ENCODE measurements at places on chromosomes 11 and 22.

DNA sequence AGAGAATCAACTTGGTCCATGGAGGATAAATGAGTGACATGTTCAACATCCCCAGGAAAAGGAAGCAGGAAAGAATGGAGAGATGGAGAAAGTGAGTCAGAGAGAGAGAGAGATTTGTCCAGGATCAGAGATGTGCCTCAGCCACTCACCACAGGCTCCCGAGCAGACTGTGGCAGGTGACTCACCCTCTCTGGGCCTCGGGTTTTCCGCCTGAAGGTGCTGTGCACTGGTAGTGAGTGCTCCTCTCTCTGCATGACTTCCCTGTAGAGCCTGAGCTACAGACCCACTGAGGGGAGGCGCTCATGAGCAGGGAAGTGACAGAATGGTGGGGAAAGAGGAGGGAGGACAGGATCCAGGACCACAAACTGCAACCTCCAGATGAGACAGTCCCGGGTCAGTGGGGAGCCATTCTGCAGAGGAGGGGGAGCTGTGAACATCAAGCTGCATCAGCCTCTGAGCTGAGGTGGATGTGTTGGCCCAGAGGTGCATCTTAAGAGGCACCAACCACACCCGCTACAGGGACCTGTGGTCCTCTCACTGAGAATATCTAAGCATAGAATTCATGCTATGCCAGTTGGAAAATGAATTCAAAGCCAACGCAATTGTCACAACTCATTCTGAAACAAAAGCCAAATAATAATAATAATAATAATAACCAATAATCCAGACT is 433.4 kb downstream of the BRD1 start:
- no peak overlapping the region for H3K4me3 ChIP-seq
- no peaks in the 10 kb centered on the region for H3K36me3 ChIP-seq
- no peak overlapping the region for H3K27ac ChIP-seq
- H3K4me1 ChIP-seq: no peaks in the 10 kb centered on the region
- peak; percentile 41 for DNase-seq

DNA sequence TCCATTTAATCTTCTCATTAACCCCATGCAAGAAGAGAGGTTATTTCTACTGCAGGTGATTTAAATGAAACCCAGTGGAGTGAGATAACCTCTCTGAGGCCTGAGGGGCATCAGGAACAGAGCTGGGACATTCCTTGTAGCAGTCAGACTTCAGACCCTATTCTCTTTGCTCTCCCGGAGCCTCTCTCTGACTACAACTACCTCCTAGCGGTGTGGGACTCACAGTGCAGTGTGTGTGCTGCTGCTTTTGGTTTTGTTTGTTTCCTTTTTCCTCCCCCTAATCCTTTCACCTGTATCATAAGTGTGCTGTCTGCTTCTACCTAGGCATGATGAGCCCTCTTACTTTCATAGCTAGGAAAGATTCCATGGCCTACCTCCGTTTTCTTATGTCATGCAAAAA is 769.6 kb downstream of the NTM start:
- H3K27me3 ChIP-seq: no peaks in the 10 kb centered on the region
- DNase-seq: no peak
- H3K27ac ChIP-seq: no peak overlapping the region
- no peak overlapping the region for H3K4me3 ChIP-seq
- H3K36me3 ChIP-seq: no peaks in the 10 kb centered on the region

GRCh38 chr22:24060375-24060788 is 49.3 kb downstream of the CABIN1 start:
- H3K27me3 ChIP-seq: no peaks in the 10 kb centered on the region
- DNase-seq: no peak
- H3K27ac ChIP-seq: peak overlapping the region; percentile 47
- H3K36me3 ChIP-seq: peaks cover 47% of the 10 kb centered on the region

DNA sequence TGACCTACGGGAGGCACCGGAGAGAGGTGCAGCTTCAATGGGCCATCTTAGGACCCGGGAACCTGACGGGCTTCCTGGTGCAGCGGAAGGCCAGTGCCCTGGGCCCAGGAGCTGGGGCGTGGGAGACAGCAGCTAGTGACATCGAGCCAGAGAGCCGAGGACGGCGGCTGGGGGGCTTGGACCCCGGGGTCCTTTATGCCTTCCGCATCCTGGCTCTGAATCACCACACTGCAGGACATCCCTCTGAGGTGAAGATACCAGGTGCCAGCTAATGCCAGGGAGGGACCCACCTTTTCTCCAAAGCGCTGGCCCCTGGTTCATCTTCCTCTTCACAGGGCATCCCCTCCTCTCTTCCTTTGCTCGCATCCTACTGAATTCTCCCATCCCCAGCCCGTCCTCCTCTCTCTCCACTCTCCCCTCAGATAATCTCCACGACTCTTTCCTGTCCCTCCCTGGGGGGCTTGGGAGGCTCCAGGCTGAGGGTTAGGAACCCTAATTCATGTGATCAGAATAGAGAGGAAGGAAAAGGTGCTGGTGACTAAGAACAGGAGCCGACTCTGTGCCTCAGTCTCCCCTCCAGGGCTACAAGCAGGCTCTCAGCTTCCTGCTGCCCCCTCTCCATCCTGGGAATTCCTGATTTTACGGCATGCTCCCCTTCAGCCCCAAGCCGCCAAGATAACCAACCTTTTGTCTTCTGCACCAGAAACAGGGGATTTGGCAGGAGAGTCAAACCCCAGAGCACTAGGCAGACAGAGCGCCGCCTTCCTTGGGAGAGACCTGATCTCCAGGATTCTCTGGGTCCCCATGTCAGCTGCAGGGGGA is 8.5 kb downstream of the VSIG10L2 start:
- no peak overlapping the region for H3K4me3 ChIP-seq
- H3K4me1 ChIP-seq: no peaks in the 10 kb centered on the region
- no peak overlapping the region for H3K27ac ChIP-seq
- no peaks in the 10 kb centered on the region for H3K36me3 ChIP-seq
- no peaks in the 10 kb centered on the region for H3K27me3 ChIP-seq

- peaks cover 2% of the 10 kb centered on the region for H3K4me1 ChIP-seq
- H3K36me3 ChIP-seq: no peaks in the 10 kb centered on the region
- H3K27me3 ChIP-seq: no peaks in the 10 kb centered on the region
- H3K4me3 ChIP-seq: no peak overlapping the region
- peak; percentile 78 for DNase-seq
- no peak overlapping the region for H3K27ac ChIP-seq
Observed at GRCh38 chr22:44697423-44698141, 4.4 kb upstream of the PRR5 start.

- DNase-seq: no peak
- H3K4me3 ChIP-seq: no peak overlapping the region
- H3K27ac ChIP-seq: peak overlapping the region; percentile 33
- no peaks in the 10 kb centered on the region for H3K27me3 ChIP-seq
- peaks cover 6% of the 10 kb centered on the region for H3K4me1 ChIP-seq
Observed at GRCh38 chr11:102197670-102198139, 87.5 kb downstream of the YAP1 start.

GRCh38 chr11:38448284-38448683 is 1850.2 kb upstream of the RAG2 start:
- H3K4me3 ChIP-seq: no peak overlapping the region
- no peak for DNase-seq
- no peaks in the 10 kb centered on the region for H3K27me3 ChIP-seq
- no peaks in the 10 kb centered on the region for H3K36me3 ChIP-seq
- H3K4me1 ChIP-seq: no peaks in the 10 kb centered on the region

DNA sequence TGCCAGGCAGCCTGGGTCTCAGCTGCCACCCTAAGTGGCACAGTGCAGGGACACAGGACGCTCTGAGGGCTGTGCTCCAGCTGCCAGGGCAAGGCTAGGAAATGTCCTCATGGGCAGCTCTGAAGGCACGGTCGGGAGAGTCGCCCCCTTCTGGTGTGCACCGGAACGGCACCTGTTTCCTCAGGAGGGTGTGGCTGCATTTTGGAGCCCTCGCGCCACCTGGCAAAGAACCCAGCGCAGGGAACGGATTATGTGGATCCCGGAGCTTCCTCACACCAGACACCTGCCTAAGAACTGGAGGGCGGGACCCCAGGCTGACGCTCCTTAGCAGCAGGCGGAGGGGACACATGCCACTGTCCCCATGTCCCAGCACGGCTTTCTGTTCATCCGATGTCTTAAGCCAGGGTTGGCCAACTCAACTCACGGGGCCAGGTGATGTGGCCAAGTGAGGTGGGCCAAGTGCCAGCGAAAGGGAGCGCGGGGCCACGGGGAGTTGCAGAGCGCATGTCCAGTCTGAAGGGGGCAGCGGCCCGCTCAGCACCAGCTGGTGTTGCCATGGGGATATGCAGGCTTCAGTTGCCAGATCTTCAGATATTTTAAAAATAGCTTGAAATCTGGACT is 5.1 kb upstream of the SLC22A8 start:
- H3K4me1 ChIP-seq: no peaks in the 10 kb centered on the region
- no peak overlapping the region for H3K4me3 ChIP-seq
- no peaks in the 10 kb centered on the region for H3K36me3 ChIP-seq
- H3K27ac ChIP-seq: no peak overlapping the region
- DNase-seq: no peak

- no peaks in the 10 kb centered on the region for H3K27me3 ChIP-seq
- peaks cover 3% of the 10 kb centered on the region for H3K4me1 ChIP-seq
- H3K4me3 ChIP-seq: no peak overlapping the region
- no peaks in the 10 kb centered on the region for H3K36me3 ChIP-seq
- H3K27ac ChIP-seq: no peak overlapping the region
- no peak for DNase-seq
Observed at GRCh38 chr11:78261367-78261766, 72.6 kb downstream of the USP35 start.

GRCh38 chr22:22681221-22681739 is 36.9 kb downstream of the GGTLC2 start:
- H3K4me3 ChIP-seq: no peak overlapping the region
- H3K4me1 ChIP-seq: no peaks in the 10 kb centered on the region
- no peak overlapping the region for H3K27ac ChIP-seq
- DNase-seq: no peak

DNA sequence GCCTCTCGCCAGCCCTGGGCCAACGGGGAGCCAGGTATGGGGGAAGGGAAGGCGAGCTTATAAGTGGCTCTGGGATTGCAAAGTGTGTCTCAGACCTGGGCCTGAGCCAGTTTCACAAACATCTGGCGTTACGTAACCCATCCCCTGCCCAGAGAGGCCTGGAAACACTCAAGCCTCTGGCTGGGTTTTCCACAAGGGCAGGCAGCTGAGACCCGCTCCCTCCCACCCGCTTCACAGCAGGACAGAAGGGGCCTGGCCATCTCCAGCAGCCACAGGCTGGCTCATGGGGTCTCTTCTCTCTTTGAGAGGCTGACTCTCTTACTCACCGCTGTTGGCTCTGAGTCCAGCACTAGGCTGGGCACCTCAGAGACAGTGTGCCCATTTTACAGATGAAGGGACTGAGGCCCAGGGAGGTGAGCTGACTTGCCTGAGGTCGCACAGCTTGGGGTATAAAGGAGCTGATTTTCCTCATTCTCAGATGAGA is 44.5 kb downstream of the TRIOBP start:
- H3K36me3 ChIP-seq: no peaks in the 10 kb centered on the region
- no peaks in the 10 kb centered on the region for H3K4me1 ChIP-seq
- no peaks in the 10 kb centered on the region for H3K27me3 ChIP-seq
- DNase-seq: peak; percentile 91
- peak overlapping the region; percentile 44 for H3K27ac ChIP-seq

GRCh38 chr11:86931548-86932258 is 23.5 kb downstream of the FZD4 start:
- no peaks in the 10 kb centered on the region for H3K36me3 ChIP-seq
- no peak overlapping the region for H3K4me3 ChIP-seq
- DNase-seq: no peak

GRCh38 chr11:120403966-120404365 is 67.8 kb downstream of the ARHGEF12 start:
- H3K27me3 ChIP-seq: no peaks in the 10 kb centered on the region
- DNase-seq: no peak
- H3K4me3 ChIP-seq: no peak overlapping the region
- H3K36me3 ChIP-seq: no peaks in the 10 kb centered on the region
- H3K4me1 ChIP-seq: peaks cover 19% of the 10 kb centered on the region
- H3K27ac ChIP-seq: no peak overlapping the region

GRCh38 chr11:20451568-20451967 is 64.1 kb downstream of the PRMT3 start:
- no peak overlapping the region for H3K4me3 ChIP-seq
- no peak overlapping the region for H3K27ac ChIP-seq
- no peak for DNase-seq

GRCh38 chr11:7512525-7513233 is 1.1 kb upstream of the PPFIBP2 start:
- H3K4me3 ChIP-seq: peak overlapping the region; percentile 85
- DNase-seq: peak; percentile 93
- peaks cover 5% of the 10 kb centered on the region for H3K4me1 ChIP-seq
- H3K36me3 ChIP-seq: no peaks in the 10 kb centered on the region

- H3K27ac ChIP-seq: no peak overlapping the region
- H3K36me3 ChIP-seq: no peaks in the 10 kb centered on the region
- H3K4me3 ChIP-seq: no peak overlapping the region
- no peaks in the 10 kb centered on the region for H3K27me3 ChIP-seq
- DNase-seq: no peak
Observed at GRCh38 chr11:70901951-70902521, 350.3 kb downstream of the SHANK2 start.

DNA sequence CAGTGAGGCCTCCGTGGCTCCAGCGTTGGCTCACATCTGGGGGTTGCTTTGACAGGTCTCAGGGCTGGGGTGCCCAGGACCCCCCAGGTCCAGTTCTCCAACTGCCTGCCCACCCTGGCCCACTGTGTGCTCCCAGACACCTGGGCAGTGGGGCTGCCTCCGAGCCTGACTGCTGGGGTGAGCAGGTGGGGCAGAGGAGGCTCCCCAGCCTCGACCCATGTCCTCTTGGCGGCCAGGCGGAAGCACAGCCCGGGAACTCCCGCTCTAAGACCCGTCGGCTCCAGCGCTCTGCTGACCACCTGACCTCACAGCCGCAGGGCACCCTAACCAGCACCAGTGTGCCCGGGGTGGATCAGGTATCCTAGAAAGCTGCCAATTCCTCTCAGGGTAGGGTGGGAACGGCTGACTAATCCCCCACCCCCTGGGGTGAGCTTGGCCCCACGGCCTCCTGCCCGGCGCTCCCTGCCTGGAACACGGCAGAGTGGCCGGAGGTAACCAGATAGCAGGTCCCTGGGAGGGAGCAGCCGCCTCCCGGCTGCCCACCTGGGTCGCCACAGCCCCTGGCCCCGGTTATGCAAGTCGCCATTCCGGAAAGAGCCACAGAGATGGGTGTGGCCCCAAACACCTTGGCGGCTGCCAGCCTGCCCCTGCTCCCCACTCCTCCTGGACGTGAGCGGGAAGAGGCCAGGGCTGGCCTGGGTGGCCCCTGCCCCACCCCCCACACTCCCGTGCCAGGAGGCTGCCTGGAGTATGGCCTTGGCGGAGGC is 19.2 kb upstream of the MUC5B start:
- DNase-seq: no peak
- no peaks in the 10 kb centered on the region for H3K4me1 ChIP-seq
- no peak overlapping the region for H3K4me3 ChIP-seq
- H3K36me3 ChIP-seq: no peaks in the 10 kb centered on the region
- H3K27ac ChIP-seq: no peak overlapping the region
- H3K27me3 ChIP-seq: no peaks in the 10 kb centered on the region
